ENCODE measurements at places on chromosomes 1 and 21.

DNA sequence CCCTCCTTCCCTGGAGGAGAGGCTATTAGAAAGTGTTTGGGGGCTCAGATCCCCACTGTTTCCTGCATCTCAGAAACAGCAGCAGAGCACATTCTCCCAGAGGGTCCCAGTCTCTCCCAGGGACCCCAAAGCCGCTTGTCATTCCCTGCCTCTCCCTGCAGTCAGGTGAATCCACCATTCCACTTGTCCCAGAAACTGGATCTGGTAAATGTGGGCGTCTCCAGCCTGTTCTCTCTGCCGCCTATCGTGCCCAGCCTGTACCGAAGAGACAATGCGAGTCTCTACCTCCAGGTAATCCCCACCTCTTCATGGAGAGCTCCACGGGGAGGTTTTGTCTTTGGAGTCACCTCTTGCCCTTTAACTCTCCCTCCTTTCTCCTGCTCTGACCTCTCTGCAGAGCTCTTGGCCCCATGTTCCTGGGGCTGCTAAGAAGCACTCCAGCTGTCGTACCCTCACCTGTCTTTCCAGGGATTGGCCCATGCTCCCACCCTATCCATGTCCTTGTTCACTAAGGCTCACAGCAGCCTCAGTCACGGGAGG lies 26.9 kb downstream of the INAVA start:
- DNase-seq, result no peak

GRCh38 chr1:160567858-160568682 lies 11.2 kb downstream of the CD84 start:
- no peak for DNase-seq

- peak; percentile 27 for DNase-seq
These were observed 38.6 kb upstream of the COX20 start for GRCh38 chr1:244796719-244797406.

DNA sequence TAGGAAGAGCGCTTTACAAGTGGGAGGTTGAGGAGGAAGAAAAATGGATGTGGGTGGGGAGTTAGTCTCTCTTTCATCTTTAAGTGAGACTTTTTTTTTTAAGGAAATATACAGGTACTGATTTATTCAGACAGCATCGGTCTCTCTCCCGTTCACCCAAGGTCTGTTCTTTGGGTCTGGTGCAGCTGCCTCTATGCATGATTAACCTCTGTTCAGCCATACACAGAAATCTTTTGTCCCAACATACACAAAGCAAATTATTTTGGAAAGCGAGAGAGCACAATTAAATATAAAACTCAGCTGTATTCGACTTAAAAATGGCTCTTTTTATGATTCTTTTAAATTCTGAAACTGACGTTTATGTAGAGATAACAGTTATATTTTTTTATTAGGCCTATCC lies 11.0 kb downstream of the PROX1 start:
- no peak for DNase-seq

DNA sequence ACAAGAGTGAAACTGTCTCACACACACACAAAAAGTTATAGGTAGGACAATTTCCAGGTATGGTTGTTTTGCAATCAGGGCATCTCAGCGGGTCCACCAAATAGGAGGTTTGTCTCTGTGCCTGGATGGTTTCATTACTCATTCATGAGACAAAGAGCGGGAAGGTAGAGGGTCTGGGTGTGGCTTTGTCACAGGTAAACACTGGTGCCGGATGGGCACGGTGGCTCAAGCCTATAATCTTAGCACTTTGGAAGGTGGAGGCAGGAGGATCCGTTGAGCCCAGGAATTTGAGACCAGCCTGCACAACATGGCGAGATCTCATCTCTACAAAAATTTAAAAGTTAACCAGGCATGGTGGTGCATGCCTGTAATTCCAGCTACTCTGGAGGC lies 16.3 kb upstream of the ERVH48-1 start:
- no peak for DNase-seq

GRCh38 chr1:17167041-17167785 lies 37.7 kb upstream of the PADI1 start:
- no peak for DNase-seq

- DNase-seq, result no peak
These were observed 82.4 kb upstream of the GPR88 start for GRCh38 chr1:100455478-100456072.

DNA sequence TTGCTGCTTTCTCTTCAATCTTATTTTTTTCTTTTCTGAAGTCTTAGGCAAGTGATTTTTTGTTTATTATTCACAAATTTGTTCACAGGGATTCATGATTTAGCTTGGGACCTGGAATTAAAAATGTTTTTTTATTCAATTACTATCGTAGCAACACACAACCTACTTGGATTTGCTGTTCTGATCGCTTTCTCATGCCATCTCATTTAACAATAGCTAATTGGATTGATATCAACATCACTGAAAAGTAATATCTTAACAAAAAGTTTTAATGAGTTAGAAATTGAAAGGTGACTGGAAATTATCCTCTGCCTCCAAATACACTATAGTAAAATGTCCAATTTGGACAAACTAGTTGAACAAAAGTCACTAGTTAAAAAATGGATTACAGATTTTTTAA lies 32.4 kb downstream of the MAP3K21 start:
- DNase-seq, result no peak

- DNase-seq, result no peak
These were observed 90.1 kb downstream of the PKN2 start for GRCh38 chr1:88774151-88774556.

- DNase-seq, result no peak
These were observed 535 bp downstream of the SETD4 start for GRCh38 chr21:36059823-36060158.

GRCh38 chr1:917076-917459 lies 6.7 kb upstream of the SAMD11 start:
- no peak for DNase-seq

- DNase-seq, result peak; percentile 7
These were observed at the start of gene HFM1 for GRCh38 chr1:91404151-91405012. HFM1 (minus strand) TSS chr1:91404837; CDS start chr1:91401082, 3,755 bp downstream.

DNA sequence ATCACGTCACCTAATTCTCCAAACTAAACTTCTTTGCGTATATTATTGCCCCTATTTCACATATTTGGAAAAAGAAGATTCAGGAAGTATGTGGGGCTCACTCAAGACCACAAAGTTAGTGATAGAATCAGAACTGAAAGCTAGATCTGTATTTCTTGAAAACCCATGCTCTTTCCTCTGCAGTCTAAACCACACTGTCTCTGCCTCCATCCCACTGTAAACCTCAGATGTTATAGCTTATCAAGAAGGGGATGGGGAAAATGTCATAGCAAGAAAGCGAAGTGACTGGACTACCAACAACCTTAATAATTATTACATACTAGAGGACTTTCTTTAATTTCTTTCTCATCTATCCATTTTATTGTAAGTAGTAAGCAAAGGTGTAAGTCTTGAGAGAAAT lies 257.7 kb upstream of the SGIP1 start:
- DNase-seq, result no peak

- DNase-seq, result no peak
These were observed 10.4 kb upstream of the UHMK1 start for GRCh38 chr1:162487241-162487640.

GRCh38 chr1:84539972-84540371 lies 33.6 kb upstream of the GNG5 start:
- no peak for DNase-seq

GRCh38 chr1:102842606-102843005 lies 265.7 kb downstream of the COL11A1 start:
- DNase-seq, result no peak

DNA sequence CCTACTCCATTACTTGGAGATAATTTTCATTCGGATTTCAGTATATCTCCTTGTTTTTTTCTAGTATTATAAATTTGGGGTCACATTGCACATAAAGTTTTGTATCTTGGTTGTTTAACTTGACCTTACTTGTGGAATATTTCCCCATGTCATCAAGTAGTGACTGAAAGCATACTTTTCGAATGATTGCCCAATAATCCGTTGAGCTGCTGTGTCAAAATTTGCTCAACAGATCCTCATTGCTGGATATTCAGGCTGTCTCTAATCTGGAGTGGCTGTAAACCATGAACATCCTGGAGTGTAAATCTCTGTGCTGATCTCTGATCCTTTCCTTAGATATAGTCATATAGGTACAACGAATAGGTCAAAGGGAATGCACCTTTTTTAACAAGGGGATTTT lies 4.9 kb downstream of the NIPAL3 start:
- no peak for DNase-seq

DNA sequence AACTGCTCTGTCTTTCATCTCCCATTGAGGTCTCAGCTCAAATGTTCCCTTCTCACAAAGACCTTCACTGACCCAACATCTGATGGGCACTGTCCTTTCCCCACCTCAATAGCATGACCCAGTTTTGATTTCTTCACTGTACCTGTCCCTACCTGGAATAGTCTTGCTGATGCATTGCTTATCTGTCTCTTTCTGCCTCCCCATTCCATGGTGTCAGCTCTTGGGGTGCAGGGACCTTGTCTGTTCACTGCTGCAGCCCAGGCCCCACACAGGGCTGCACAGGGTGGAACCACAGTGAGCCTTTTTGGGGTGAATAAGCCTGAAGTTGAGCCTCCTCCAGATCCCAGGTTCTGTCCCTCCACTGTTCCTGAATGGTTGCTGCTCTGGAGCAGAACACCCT lies 414.9 kb downstream of the PTPRU start:
- DNase-seq, result no peak

DNA sequence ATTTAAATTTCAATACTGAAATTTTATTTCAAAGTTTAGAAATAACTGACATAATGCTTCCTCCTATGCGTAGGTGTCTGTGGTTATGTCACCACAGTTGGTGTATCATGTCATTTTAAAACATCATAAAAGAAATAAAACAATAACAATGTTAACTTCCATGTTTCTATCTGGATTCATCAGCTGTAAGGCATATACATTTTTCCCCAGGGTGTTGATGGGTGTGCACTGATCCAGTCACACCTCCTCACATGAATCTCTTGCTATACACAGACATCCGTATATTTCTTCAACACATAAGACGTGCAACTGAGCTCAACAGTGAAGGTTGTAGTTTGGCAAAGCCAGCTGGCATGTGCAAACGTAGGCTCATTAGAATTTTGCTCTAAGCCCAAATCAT lies 6.2 kb downstream of the KCNA3 start:
- DNase-seq, result no peak

DNA sequence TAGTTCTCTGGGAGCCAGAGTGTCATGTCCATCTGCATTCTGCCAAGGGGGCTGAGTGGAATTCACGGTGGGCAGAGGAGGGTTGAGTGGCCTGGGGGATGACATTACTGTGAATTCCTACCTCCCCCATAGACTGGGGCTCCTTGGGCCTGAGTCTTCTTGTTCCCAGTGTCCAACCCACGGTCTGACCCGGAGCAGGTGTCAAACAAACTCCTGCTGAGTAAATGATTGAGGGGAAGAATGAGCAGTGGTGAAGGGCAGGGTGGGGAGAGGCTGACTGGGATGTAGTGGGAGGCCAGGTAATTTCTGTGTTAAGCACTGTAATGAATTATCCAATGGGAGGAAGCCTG lies 597.6 kb downstream of the MATN1 start:
- no peak for DNase-seq

DNA sequence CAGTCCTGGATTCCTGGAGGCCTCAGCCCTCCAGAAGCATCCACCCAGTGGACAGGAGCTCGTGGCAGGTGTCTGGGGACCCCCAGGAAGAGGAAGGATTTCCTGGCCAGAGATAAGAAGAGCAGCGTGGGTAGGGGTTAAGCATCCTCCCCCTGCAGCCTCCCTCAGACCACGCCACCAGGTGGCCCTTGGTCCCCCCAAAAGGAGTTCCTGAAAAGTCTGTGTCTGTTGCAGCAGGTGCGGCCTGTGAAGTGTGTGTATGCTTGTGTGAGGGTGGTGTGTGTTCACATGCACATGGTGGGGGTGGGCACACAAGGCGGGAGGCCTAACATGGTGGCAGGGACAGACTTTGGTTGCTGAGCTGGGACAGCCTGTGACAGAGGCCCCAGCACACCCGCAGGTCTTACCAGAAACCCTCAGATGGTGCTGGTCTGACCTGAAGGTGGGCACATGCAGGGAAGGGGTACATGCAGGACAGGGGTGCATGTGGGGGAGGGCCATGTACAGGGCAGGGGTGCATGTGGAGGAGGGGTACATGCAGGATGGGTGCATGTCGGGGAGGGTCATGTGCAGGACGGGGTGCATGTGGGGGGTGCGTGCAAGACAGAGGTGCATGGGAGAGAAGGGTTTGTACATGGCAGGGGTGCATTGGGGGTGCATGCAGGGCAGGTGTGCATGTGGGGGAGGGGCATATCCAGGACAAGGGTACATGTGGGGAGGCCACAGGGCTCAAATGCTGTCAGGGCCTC lies 18.2 kb upstream of the RUNX3 start:
- no peak for DNase-seq

DNA sequence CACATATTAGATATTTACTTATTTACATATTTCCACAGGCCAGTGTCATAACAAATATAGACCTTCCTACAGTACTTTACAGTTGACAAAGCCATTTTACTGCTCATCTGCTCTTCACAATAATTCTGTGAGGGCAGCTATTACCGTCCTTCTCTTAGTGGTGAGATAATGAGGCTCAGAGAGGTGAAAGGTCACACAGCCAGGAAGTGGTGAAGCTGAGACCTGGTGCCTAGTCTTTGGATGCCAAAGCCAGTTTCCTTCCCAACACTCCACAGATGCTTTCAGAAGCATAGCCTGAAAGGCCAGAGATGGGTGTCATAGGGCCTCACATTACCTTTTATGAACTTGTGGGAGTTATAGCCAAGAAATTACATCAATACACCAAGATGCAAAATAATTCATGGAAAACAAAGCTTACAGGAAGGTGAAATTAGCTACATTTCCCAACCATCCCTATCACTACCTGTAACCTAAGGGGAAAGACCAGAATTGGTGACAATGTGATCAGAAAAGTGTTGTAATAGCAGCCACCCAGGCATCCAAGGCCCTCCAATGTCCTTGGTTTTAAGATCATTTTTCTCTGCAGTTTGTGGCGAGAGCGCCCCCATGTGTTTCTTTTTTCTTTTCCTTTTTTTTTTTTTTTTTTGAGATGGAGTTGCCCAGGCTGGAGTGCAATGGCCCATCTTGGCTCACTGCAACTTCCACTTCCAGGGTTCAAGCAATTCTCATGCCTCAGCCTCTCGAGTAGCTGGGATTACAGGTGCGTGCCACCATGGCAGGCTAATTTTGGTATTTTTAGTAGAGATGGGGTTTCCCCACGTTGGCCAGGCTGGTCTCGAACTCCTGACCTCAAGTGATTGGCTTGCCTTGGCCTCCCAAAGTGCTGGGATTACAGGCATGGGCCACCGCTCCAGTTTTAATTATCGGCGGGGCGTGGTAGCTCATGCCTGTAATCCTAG lies 26.5 kb upstream of the RPL11 start:
- no peak for DNase-seq

DNA sequence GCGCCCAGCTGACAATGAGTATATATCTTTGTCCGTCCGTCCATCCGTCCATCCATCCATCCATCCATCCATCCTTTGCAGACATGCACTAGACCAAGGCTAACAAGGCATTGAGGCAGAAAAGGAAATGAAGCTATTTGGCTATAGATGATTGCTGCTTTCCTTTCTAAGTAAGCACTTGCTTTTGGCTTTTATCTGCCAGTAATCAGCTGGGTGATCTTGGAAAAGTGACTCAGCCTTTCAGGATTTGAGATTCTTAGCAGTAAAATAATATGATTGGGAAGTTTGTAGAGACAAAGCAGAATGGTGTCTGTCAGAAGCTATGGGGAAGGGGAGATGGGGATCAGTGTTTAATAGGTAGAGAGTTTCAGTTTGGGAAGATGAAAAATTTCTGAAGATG lies 22.7 kb downstream of the ZFYVE9 start:
- DNase-seq, result no peak

All from stimulated activated CD8-positive, alpha-beta memory T cell treated with anti-CD3 and anti-CD28 coated beads, Interleukin-4, amount 100 ng/mL, for 1 hour (primary cell).